ENCODE measurements at places on chromosomes 7 and 10.
A peak's percentile ranks its signal among the peaks of the same experiment; 100 is the strongest.

DNA sequence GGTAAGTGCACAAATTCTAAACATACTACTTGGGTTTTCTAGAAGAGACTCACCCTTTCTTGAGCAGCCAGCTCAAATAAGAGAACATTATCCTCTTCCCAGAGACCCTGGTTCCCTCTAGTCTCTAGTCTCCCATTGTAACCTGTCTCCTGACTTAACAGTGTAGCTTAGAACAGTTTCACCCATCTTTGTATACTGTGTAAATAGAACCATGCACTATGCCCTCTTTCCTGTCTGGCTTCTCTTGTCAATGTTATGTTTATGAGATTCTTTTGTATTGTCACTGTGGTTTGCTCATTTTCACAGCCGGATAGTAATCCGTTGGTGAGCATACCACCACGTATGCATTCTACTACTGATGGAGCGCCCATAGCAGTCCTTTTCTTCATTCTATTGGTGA lies 227.4 kb upstream of the PLPP4 start:
- no peak for DNase-seq

- peak; percentile 0 for DNase-seq
Observed at GRCh38 chr10:48896756-48897440, 42.7 kb downstream of the LRRC18 start.

DNA sequence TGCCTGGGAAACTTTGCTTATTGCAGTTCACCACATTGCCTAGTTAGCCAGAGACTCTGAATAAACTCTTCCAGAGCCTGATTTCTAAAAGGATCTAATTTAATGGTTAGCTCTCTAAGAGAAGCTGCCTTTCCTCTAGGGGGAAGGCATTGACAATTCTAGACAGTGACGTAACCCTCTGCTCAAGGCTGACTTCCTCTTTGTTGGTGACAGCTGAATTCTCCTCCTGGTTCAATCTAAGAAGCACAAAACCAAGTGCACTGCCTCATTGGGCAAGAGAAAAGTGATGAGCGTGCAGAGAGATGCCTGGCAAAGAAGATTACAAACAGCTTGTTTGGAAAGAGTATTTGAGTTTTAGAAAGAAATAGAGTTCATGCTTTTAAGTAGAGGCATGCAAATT lies 102.7 kb downstream of the MACC1 start:
- no peak for DNase-seq

DNA sequence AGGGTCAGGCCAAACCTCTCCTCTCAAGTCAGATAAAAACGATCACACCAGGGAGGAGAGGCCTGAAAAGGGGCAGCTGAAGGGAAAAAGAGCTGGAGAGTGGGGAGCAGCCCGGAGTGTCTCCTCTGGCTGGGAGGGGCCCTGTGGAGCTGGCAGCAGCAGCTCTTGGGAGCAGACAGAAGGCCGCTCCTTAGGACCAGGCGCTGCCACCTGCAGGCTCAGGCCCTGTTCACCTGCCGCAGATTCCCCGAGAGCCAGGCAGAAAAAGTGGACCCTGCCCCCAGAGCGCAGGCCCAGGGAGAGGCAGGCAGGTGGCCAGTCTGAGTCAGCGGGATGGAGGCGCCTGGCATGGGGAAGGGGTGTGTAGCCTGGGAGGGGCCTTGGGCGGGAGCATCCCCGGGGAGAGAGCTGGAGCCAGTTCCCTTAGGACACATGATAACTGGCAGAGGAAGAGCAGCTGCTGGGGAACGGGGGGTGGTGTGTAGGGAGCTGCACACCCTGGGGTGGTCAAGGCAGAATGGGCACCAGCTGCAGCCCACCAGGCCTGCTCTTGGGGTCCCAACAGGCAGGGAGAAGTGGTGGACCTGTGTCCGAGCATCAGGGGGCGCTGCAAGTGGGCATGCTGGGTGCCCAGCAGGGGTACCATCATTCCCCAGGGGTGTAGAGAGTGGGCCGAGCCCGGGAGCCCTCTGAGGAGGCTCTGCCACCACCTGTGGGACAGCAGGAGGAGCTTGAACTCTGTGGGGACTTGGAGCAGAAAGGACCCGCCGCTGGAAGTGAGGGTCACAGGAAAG lies 177.2 kb upstream of the RHEB start:
- peak; percentile 86 for DNase-seq

GRCh38 chr10:73746721-73747120 lies 2.5 kb downstream of the SEC24C start:
- DNase-seq, result no peak

GRCh38 chr10:59372543-59372942 lies 10.2 kb upstream of the FAM13C start:
- DNase-seq, result no peak

DNA sequence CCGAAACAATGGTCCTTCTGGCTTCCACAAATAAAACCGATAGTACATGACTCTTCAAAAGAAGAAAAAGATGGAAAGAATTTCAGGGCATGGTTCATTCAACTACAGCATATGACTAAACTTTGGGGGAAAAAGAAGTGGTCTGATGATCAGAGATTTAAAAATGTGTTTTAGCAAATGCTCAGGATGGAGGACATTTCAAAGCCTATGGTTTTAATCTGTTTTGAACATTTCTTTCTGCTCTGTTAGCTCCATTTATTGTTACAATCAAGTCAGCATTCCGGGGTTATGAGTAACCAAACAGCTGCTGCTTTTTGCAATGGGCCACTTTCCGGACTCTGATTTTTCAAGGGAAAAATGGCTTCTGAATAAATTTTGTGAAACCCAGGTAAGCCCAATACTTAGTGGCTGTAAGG lies 142.4 kb downstream of the CUBN start:
- no peak for DNase-seq

DNA sequence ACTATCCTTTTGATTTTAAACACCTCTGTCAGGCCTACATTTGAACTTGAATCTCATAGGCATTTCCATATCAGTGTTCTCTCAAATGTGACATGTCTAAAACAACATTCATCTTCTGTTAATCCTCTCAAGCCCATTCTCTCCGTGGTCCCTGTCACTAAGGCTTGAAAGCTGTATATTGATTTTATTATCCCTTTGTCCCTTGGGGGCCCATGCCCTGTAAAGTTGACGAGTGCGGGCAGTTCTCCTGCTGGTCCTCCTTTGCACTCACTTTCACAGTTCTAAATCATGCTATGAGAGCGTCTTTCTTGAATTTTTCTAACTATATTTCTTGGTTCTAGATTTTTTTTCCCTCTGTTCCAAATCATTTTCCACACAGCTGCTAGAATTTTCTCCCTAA lies 27.3 kb downstream of the GALNT11 start:
- no peak for DNase-seq

- peak; percentile 14 for DNase-seq
Observed at GRCh38 chr7:8638076-8638475, 204.7 kb downstream of the NXPH1 start.

DNA sequence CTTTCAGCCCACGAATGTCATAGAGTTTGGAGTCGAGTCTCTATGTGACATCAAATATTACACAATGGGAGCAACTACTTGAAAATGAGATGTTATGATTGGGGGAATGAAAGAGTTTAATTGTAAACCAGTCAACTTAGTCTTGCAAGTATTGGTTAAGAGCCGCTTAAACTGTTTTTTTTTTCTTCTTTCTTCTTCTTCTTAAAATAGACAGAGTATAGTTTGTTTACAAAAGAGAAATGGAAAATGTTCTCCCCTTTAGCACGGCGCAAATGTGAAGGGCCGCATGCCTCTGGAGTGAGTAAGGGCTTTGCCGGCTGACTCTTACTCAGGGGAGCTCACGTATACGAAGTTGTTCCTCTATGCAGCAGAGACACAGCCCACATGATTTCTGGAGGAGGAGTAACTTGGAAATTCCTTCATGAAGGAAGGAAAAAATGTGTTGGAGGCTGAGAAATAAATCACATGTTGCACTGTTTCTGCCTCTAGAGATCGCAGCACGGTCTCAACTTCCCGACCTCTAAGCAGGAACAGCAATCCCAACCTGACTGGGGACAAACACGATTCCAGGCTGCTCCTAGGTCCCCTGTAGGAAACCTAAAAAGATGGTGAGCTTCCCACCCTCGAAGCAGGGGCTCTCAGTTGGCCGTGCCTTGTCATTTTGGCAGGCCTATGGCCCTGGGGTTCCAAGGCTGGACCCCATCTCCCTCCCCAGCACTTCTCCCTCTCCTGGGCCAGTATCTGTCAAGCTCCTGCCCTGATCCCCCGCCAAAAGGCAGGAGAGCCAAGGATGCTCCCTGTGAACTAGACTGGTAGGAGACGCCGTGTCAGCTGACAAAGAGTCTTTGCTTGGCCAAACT lies 44.8 kb downstream of the MYOF start:
- DNase-seq, result no peak

- DNase-seq, result no peak
Observed at GRCh38 chr10:110772454-110773025, 99.2 kb upstream of the PDCD4 start.

- no peak for DNase-seq
Observed at GRCh38 chr10:22723343-22723779, 9.0 kb upstream of the PIP4K2A start.

GRCh38 chr7:138304071-138304320 lies 156.1 kb upstream of the TRIM24 start:
- no peak for DNase-seq

GRCh38 chr7:25852211-25852938 lies 299.6 kb upstream of the NFE2L3 start:
- no peak for DNase-seq

DNA sequence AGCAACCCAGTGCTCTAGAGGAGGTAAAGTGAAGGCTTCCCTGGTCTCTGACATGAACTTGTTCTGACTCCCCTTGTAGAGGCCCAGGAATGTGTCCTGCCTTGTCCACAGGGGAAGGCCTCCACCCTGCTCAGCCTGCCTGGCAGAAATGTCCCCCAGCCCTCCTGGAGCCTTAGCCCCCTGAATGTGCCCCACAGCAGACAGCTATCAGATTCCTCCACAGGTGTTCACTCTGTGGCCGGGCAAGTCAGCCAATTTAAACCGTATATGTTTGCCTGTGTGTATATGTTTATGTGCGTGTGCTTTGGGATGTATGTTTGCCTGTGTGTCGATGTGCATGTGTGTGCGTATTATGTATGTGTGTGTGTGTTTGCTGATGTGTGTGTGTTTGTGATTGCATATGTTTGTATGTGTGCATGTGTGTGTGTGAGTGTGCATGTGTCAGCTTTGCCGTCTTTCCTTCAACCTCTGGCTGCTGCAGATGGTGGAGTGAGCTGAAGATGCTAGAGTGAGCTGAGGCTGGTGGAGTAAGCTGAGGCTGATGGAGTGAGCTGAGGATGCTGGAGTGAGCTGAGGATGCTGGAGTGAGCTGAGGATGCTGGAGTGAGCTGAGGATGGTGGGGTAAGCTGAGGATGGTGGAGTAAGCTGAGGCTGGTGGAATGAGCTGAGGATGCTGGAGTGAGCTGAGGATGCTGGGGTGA lies 68.9 kb upstream of the ANTXRL start:
- DNase-seq, result no peak

DNA sequence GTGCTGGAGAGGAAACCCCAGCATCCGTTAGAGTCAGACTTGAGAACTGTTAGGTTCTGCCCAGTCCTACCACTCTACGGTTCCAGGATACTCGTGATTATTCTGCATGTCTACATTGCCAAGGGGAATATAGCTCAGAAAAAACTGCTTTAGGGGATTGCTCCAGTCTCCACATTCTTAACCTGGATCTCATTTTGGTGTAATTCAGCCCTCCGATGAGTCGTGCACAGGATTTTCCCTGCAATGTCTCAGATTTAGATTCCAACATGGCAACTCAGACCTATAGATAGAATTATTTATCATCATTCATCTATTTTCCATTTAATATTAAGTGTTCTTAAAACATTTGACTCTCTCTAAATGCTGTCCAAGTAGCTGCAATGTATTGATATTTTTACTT lies 121.1 kb upstream of the ZEB1 start:
- DNase-seq, result no peak

- no peak for DNase-seq
Observed at GRCh38 chr7:123594813-123595241, 6.8 kb upstream of the ASB15 start.

GRCh38 chr10:130512936-130513335 lies 376.7 kb downstream of the GLRX3 start:
- peak; percentile 42 for DNase-seq

DNA sequence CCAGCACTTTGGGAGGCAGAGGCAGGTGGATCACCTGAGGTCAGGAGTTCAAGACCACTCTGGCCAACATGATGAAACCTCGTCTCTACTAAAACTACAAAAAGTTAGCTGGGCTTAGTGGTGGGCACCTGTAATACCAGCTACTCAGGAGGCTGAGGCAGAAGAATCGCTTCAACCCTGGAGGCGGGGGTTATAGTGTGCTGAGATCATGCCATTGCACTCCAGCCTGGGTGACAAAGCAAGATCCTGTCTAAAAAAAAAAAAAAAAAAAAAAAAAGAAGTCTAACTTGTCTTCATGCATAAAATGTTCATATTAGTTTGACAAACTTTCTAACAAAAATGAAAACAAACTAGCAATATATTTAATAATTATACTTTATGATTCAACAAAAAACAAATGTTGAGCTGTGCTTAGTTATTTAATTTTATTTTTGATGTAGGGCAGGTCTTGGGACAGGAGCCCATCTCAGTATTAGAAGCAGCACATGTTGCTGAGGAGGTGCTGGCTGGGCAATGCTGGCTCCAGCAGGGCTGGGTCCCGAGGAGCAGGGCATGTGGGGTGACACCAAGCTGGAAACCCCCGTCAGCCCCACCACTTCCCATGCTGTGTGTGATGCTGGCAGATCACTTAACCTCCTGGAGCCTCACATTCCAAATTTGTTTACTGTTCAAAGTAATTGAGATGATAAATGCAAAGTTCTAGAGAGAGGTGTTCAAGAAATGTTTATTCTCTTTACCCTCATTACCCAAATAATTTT lies 335.3 kb upstream of the KLF6 start:
- DNase-seq, result no peak

DNA sequence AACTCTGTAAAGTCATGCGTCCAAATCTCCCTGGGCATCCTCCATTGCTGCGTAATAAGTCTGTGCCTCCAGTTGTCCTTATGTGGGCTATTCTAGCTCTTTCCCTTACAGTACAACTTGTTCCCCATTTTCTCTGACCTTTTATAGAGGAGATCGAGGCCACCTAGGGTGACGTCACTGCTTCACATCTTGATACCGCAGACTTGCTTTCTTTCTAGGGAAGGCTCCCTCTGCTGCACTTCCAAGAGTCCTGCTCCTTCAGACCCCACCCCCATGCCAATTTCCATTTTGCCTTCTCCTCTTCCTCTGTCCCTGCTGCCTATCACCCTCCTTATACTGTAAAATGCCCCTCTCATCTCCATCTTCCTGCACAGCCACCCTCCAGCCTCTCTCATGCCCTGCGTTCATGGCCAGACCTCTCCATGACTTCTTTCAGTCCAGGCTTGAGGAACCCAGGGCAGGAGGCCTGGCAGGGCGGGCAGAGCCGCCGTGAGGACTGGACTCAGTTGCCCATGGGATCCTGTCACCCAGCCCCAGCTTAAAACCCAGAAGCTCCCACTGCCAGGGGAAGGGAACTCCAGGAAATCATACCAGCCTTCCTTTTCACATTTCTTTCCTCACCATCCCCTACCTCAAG lies 57.5 kb downstream of the CAMK1D start:
- no peak for DNase-seq

- no peak for DNase-seq
Observed at GRCh38 chr10:32038777-32039176, 17.4 kb downstream of the KIF5B start.

GRCh38 chr7:35694161-35694783 lies 663 bp downstream of the HERPUD2 start:
- peak; percentile 30 for DNase-seq

GRCh38 chr7:5213286-5213645 lies 23.2 kb downstream of the WIPI2 start:
- no peak for DNase-seq

- no peak for DNase-seq
Observed at GRCh38 chr7:155793720-155794119, 18.5 kb downstream of the SHH start.

- no peak for DNase-seq
Observed at GRCh38 chr10:3774814-3775695, 10.0 kb downstream of the KLF6 start.

GRCh38 chr7:50727072-50727471 lies 55.6 kb downstream of the GRB10 start:
- DNase-seq, result no peak
